A549 treated with CpdA at 1 μM for 4 hours (cell line): ENCODE measurements at places on chromosomes 1 and 21. TPM values are rescaled to one million over a fixed set of nuclear protein-coding genes. Genes with fewer than 3 reads are reported as not detected.

The HTR6 gene
- 0.10 to 0.15 TPM (median 0.14 TPM) in 3 of 5 replicates, not detected in the others for total RNA-seq

The RGS13 gene
- total RNA-seq: not detected in 5 replicates

The ATP1A4 gene
- total RNA-seq: not detected in 5 replicates

The EDEM3 gene
- total RNA-seq: 8.0 to 11.5 TPM (median 8.9 TPM) in 5 replicates

The DENND2C gene
- 0.29 to 0.93 TPM (median 0.45 TPM) in 5 replicates for total RNA-seq
